ENCODE measurements at places on chromosomes 7 and 10.

DNA sequence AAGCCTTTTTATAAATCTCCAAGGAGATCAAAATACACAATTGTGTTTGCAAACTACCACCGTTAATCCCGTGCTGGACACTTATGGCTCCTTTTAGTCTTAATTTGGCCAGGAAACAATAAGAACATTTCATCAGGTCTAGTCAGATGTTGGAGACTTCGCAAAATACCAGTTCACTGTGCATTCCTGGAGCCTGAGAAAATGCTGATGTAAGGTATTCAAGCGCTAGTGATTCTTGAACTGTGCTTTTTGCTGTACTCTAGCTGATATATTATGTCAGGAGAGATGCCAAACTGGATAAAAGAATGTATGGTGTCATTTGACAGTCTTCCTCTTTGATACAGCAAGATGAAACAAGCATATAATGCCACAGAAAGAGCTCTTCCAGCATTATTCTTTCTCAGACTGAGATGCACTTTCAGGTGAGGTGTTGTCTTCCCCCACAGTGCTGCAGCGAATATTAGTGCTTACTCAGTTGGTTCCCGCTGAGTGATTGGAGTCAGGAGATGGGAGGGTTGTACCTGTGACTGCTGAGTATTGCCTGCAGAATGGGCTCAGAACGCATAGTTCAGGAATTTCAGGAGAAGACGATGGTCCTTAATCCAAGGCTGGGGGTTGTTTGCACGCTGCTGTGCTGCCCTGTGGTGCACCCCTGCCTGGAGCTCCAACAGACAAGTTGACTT, 59.2 kb downstream of the OGDH start:
- no peak for DNase-seq

- DNase-seq: no peak
Observed at GRCh38 chr10:91976317-91977051, 52.9 kb downstream of the BTAF1 start.

GRCh38 chr10:86671985-86672710, 3.8 kb downstream of the LDB3 start:
- no peak for DNase-seq

GRCh38 chr10:6292741-6293151, 90.0 kb downstream of the PFKFB3 start:
- DNase-seq: no peak

DNA sequence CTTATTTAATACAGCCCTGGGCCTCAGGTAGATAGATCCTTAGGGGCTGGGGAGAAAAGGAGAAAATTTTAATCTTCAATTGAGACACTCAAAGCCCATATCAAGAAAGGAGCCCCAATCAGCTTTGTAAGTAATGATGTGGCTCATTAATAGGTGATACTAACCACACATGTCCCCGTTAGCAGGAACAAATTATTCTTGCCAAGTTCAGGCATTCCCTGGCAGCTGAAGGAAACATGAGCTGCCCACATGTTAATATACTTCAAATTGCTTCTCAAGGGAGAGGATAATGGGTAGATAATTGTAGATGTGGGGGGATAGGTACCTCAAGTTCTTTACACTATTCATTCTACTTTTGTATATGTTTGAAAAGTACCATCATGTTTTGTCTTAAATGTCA, 14.5 kb downstream of the IFIT5 start:
- DNase-seq: no peak

GRCh38 chr10:74231375-74231774, 80.4 kb downstream of the ADK start:
- no peak for DNase-seq

DNA sequence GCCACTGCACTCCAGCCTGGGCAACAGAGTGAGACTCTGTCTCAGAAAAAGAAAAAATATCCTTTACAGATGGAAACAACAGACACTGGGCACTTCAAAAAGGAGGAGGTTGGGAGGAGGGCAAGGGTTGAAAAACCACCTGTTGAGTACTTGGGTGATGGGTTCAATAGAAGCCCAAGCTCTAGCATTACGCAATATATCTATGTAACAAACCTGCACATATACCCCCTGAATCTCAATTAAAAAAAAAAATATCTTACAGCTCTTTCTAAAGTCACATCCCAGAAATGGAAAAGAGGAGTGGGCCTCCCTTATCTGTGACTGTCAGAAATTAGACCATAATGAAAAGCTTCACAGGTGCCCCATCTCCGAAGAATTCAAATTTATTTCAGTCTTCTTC, 12.1 kb downstream of the VIM start:
- no peak for DNase-seq

DNA sequence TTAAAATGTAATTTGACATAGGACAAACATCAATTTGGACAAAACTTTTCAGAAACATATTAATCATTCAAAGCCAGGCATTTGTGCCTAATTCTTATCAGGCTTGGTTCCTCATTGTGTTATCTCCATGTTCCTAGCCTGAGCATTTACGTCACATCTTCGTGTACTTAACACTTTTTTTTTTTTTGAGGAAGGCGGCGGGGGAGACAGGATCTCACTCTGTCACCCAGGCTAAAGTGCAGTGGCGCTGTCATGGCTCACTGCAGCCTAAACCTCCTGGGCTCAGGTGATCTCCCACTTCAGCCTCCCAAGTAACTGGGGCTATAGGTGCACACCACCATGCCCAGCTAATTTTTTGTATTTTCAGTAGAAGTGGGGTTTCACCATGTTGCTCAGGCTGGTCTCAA, 19.8 kb downstream of the HNRNPA2B1 start:
- no peak for DNase-seq

- DNase-seq: no peak
Observed at GRCh38 chr7:44177570-44178131, 11.6 kb downstream of the GCK start.

DNA sequence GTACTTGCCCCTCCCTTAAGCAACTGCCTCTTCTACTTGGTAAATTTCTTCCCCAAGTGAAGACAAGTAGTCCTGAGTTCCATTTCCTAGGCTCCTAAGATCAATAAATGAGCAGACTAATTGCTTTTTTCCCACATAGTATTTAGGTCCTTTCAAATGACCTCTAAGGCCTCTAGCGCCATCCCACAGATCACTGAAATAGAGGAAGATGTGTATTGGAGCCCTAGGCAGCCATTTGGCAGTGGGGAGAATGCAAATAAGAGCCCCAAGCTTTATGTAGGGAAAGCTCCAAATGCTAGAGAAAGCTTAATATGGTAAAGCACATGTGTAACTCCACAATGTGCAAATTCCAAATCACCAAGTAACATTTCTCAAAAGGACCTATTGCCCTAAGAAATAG, 316.5 kb upstream of the PHF14 start:
- DNase-seq: no peak

- DNase-seq: no peak
Observed at GRCh38 chr7:155692317-155692716, 47.9 kb downstream of the RBM33 start.

GRCh38 chr7:5243261-5243660, 39.5 kb upstream of the SLC29A4 start:
- DNase-seq: no peak

DNA sequence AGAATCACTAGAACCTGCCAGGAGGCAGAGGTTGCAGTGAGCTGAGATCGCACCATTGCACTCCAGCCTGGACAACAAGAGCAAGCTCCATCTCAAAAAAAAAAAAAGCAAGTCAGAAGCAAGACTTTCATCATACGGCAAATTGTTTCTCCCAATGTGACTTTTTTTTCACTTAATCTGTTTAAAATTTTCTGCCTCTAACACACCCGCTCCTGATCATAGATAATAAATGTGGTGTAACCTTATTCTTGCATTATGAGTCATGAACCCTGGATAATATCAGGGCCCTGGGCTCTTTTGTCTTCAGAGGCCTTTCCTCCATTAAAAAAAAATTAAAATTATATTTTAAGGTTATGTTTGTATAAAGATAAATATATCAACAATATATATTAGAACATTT, 111.4 kb upstream of the JCAD start:
- no peak for DNase-seq

- no peak for DNase-seq
Observed at GRCh38 chr7:100677308-100678267, 4.0 kb downstream of the GNB2 start.

DNA sequence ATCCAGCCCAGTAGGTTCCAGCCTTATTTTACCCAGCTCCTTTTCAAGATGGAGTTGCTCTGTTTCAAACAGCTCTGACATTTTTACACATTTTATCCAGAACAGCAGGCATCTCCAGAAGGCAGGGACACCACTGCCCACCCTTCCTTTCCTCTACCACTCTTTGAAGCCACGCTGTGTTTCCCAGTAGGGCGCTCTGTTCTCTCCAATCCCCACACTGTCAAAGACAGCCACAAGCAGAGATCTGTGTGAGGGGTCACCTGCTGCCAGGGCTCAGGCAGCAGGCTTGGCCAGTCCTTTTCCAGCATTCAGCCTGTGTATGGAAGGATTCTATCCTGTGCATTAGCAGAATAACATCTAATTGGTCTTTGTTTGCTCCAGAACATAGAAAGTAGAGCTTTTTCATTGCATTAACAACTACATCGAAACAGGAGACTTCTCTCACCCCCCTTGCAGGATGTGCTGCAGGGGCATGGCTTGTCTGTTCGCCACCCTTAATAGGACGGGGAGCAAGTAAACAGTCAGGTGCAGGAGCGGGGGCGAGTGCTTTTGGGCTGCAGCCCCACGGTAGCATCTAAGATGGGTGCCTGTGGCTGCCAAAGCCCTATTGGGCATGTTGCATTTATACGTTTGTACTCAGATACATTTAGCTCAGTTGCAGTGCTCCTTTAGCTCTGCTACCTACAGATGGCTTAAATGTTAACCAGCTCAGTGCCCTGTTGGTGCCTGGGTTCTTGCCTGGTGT, 326.1 kb downstream of the GALNT17 start:
- no peak for DNase-seq

GRCh38 chr7:50121286-50121685, 28.2 kb upstream of the ZPBP start:
- no peak for DNase-seq

DNA sequence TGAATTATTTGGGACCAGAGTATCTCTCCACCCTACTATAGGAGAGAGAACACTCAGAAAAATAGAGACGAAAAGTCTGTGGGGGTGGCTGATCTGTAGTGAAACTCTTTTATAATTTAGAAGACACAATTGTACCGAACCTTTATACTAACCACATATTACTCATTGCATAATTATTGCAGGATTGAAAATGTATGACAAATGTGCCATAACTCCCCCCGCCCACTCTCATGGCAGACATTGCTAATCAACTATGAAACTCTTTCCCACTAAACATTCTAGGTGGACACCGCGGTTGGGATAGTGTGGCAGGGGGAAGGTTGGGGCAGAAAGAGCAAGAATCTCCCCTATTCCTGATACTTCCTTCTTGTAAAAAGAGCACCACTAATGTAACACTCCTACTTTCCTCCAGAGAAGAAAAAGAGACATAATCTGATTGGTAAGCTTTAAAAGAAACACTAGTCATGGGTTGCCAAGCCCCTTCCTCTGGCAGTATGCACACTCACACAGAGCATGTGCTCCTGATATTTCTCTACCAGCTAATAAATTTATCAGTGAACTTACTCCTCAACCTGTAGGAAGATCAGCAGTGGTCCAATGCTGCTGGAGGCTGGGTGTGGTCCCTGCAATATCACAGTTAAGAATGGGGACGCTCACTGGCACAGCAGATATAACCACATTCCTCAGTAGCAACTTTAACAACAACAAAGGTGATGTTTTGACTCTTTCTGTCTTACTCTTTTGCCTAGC, 18.7 kb upstream of the ARID5B start:
- DNase-seq: no peak

GRCh38 chr10:122515588-122516231, 44.8 kb upstream of the DMBT1 start:
- no peak for DNase-seq

DNA sequence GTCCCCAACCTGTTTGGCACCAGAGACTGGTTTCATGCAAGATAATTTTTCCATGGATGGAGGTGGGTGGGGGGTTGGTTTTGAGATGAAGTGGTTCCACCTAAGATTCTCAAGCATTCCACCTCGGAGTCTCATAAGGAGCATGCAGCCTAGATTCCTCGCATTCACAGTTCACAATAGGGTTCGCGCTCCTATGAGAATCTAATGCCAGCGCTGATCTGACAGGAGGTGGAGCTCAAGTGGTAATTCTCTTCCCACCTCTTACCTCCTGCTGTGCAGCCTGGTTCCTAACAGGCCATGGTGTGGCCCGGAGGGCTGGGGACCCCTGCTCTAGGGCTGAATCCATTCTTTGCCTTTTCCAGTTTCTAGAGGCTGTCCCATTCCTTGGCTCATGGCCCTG, 19.1 kb upstream of the CDK1 start:
- DNase-seq: no peak

- DNase-seq: no peak
Observed at GRCh38 chr7:159151231-159151630, 6.6 kb upstream of the VIPR2 start.

DNA sequence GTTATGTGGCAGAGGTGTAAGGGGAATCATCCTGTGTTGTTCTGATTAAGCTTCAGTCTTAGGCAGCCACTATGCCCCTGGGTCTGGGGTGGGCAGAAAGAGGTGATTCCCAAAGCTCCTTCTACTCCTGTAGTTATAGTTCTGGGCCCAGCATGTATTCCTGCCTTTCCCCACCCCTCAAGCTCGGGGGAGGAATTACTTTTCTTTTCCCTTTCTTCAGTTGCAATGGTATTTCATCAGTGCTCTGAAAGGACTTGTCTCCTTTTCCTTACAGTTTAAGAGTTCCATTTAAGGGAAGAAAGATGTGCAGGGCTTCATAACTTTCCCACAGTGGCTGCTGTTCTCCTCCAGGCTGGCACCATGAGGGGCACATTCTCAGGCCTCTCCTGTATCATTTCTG, 94.2 kb downstream of the MTPAP start:
- no peak for DNase-seq

DNA sequence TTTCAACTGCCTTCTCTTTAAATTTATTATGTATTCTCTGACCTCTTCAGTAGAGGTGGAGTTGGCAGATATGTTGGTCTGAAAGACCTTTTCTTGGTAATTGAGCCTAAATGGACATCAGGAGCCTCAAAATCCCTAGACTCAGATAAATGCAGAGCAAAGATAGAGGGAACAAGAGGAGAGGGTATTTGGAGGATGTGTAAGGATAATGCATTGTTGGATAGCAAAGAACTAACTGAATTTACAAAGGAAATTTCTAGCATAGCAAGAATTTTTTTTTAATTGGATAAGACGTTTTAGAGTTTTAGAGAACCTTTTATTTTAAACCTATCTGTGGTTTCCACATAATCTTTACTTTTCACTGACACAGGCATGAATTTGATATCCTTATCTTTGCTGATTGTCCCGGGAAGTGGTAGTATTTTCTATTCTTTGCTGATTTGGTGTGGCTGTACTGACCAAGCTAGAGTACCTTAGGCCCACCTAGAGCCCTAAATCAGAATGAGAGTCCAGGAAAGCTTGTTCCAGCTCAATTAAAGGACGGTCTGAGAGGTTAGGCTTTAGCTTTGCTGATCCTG, 91.3 kb downstream of the NRF1 start:
- no peak for DNase-seq

GRCh38 chr10:21811245-21811585, 192.3 kb downstream of the DNAJC1 start:
- DNase-seq: no peak

Measured in dorsolateral prefrontal cortex (tissue), 122 donors.